ENCODE measurements at places on chromosomes 3 and 15. TPM values are rescaled to one million over a fixed set of nuclear protein-coding genes. Genes with fewer than 3 reads are reported as not detected.

C3orf49 gene
- total RNA-seq: not detected

DAZL gene
- not detected for total RNA-seq

GRCh38 chr15:22948056-22948455, 32.1 kb downstream of the CYFIP1 start:
- no peak for DNase-seq

ABI3BP gene
- 13.9 TPM for total RNA-seq

DNA sequence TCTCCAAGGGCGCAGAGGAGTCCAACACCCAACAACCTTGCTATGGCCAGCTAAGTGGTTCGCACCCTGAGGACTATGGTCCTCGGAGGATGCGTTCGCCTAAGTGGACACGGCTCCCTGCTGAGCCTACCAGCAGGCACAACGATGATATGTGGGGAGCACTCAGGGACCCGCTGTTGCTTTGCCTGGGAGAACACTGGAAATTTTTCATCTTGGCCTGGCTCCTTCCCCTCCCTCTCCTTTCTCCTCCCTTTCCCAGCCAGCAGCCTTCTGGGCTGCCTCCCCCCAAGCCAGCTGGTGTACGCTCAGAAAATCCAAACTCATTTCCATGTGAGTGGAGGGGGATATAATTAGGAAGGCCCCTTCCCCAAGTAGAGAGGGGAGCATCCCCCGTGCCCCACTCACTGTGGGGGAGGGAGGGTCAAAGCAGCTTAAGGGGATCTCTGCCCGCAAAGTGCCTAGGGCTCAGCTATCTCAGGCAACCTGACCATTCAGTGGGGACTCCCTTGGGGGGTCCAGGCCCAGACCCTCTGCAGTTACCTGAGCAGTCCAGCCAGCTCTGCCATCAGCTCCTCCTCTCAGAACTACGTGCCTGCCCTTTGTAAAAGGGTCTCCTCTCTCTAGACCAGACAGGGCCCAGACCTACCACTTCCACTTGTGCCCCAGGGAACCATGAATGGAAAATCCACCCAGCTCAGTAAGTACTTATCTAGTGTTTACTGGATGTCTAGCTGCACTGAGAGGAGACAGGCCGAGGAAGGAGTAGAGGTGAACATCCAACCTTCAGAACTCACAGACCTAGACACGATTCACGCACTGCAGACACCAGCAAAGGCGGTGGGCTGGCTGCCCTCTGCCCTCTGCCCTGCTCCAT, 742 bp upstream of the SEMA7A start:
- no peak for DNase-seq

- peak; percentile 12 for DNase-seq
Observed at GRCh38 chr15:61915640-61916039, 144.6 kb downstream of the VPS13C start.

DNA sequence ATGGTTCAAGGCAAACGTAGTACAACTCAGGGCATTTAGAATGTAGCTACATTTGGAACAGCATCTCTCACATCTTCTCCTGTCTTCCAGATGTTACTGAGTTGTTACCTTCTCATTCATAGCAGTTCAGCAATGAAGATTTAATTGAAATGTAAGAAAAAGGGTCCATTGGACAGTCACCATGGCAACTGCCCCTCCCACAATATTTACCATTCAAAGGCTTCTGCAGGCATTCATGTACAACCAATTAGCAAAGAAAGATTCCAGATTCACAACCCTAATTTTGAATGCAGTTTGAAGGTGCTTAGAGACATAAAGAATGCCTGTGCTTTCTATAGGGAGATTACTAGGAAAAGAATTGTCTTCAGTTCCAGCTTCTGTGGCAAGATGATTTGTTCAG, 22.2 kb downstream of the SCN11A start:
- DNase-seq: no peak

GOLGA6B gene
- not detected for total RNA-seq

DNA sequence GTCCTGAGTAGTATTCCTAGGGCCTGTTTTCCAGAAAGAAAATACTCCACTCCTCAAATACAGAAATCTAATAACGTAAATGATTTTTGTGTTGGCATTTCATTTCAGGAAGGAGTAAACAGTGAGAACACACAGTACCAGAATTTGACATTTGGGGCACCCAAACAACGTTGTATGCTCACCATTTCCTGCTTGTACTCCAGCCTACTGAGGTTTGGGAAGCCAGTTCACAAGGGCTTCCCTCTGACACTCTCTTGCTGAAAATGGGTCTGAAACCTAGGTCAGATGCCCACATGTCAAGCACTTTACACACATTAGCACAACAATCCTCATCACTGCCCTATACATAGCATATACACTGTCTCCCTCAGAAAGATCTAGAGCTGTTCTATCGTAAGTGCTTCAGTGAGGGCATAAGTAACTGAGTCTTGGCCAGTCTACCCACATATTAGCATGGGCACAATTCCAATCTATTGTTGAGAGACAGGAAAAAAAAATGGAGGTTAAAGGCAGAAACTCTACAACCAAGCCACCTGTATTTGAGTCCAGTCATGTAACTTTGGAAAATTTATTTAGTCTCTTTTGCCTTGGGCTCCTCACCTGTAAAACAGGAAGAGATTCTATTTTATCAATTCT, 43.5 kb upstream of the RSL24D1 start:
- no peak for DNase-seq

GRCh38 chr3:78765671-78766485, 1001.9 kb downstream of the ROBO1 start:
- DNase-seq: no peak

PTX3 gene
- total RNA-seq: 0.63 TPM

- DNase-seq: no peak
Observed at GRCh38 chr15:93070551-93071296, 18.3 kb downstream of the RGMA start.

GOLGA8S gene
- total RNA-seq: 0.32 TPM

- peak; percentile 71 for DNase-seq
Observed at GRCh38 chr15:82159922-82160321, 102.6 kb downstream of the EFL1 start.

- no peak for DNase-seq
Observed at GRCh38 chr3:188916934-188917401, 254.8 kb upstream of the TPRG1 start.

DNA sequence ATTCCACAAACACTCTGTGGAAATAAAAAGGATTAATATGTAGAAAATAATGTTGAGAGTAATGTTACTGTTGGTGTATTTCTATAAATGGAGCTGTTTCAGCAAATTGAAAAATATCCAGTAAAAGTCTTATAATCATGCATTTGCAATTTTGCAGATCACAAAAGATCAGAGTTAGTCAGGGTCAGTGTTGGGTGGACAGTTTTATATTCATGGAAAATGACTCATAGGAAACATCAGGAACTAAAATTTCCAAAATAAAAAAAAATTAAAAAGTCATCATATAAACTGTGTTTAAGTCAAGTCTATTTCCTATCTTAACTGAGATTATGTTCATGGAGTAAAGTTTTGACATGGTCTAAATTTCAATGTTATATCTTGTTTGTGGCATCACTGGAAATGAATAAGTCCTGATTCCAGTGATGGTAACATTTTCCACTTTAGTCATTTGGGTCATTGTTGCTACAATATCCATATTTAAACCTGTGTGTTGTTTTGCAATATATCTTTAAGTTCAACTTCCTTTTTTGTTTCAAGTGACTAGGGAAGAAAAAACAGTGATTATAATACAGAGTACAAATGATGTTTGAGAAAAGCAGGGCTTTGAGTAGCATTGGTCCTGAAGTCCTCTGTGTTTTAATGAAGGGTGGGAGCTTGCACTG, 37.8 kb downstream of the MITF start:
- DNase-seq: no peak

DNA sequence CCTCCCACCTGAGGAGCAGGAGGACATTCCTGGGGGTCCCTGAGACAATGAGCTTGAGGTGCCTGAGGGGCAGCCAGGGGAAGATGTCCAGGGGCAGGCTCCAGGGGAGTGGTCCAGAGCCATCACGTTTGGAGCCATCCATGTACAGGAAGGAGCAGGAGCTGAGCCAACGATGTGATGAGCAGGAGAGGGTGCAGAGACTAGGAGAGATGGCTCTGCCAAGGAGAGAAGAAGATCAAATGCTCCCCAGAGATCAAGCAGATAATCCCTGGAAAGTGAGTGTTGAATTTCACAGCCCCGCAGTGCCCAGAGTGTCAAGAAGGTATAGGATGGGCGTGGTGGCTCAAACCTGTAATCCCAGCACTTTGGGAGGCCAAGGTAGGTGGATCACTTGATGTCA, 97.8 kb upstream of the HERC1 start:
- DNase-seq: no peak

DNA sequence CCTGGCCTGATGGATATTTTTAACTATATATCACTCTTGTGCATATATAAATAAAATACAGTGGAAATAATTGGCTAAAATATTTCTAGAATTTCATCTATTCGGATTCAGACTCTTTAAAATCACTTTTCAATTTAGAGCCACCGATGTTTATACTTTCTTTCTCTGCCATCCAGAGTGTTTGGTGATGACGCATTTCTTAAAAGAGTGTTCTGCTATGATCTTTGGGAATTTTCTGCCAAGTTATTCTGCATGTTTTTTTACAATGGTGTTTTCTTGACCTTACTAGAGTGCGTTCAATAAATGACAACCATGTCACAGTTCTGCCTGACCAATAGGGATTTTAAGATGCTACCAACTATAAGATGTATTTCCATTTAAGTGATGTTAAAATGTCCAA, 30.2 kb downstream of the PPP2R3A start:
- no peak for DNase-seq

PCSK6 gene
- 18.2 TPM for total RNA-seq

HYKK gene
- total RNA-seq: 7.4 TPM

Data from psoas muscle (tissue), 8 donors.